ENCODE measurements at places on chromosomes 16 and 17.

DNA sequence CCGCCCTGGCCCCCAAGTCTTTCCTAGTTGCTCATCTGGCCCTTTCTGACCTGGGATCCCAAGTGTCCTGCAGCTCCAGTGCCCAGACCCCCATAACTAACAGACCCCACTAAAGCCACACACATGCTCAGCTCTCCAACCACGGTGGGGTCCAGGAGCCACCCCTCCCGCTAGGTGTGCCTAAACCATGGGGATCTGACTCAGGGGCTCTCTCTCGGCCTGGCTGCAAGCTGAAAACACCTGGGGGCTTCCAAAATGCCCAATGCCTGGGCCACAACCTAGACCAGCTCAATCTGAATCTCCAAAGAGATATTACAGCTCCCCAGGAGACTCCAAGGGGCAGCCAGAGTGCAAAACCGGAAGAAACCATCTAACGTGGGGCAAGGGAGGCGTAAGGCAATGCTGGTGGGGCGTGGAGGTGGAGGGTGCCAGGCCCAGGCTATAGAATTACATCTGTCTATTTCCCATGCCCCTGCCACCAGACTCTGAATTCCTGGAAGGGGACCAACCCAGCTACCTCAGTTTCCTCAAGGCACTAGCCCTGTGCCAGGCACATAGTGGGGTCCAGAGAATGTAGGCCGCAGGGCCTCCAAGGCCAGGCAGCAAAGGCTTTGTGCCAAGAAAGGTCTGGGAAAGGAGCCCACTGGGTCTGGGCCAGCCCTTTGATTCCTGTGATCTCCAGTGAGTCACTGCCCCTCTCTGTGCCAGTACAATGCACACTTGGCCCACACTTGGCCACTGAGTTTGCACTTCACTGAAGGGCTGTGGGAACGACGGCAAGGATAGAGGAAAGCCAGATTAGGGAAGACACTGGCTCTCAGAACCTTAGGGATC, 3.3 kb downstream of the CD2BP2 start:
- DNase-seq, result no peak

- DNase-seq, result no peak
Observed at GRCh38 chr17:56798916-56799315, 34.8 kb downstream of the C17orf67 start.

DNA sequence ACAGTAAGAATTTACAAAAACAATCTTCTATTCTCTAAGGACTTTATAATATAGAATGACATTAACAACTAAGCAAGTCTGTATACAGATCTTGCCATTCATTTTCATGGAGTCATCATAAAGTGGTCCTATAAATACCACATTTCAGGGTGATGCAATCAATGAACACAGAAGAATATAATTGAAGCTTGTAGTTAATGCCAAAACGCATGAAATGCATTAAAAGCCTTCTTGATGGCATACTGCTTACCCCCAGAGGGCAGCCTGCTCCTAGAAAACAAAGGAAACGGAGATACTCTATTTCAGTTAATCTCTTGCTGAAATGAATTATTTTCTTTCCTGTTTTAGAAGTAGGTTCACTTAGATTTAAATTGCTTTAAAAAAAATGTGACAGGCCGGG, 45.2 kb upstream of the STAC2 start:
- no peak for DNase-seq

- no peak for DNase-seq
Observed at GRCh38 chr17:67554634-67555033, 163.1 kb upstream of the NOL11 start.

GRCh38 chr17:49527927-49528651, 33.0 kb downstream of the NGFR start:
- no peak for DNase-seq

DNA sequence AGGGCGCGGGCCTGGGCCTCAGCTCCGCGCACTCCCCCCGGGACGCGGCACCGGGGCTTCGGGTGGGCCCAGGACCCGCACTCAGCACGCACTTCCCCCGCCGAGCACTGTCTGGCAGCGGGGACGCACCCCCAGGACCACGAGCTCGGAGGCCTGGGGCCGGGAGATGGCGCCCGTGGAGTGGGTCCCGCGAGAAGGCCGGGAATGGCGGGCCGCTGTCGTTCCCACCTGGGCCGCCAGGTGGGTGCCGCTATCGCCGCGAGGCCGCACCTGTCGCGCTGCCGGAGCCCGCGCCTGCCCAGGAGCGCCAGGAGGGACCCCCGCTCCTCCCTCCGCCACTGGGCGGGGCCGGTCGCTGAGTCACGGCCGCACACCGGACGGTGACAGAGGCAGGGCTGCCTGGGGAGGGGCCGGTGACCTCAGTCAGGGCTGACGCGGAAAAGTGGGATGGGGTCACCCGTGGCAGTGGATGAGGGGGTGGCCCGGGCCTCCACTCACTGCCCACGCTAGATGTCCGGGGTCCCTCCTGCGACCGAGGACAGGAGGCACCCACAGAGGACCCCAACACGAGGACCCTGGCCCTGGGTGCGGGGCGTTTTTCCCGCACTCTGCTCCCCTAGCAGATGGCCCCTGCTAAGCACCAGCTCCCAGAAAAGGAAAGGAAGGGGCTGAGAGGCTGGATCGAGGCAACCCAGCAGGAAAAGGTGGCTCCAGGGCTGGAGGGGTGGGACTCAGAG, 6.9 kb upstream of the ACTG1 start:
- DNase-seq, result peak; percentile 61

DNA sequence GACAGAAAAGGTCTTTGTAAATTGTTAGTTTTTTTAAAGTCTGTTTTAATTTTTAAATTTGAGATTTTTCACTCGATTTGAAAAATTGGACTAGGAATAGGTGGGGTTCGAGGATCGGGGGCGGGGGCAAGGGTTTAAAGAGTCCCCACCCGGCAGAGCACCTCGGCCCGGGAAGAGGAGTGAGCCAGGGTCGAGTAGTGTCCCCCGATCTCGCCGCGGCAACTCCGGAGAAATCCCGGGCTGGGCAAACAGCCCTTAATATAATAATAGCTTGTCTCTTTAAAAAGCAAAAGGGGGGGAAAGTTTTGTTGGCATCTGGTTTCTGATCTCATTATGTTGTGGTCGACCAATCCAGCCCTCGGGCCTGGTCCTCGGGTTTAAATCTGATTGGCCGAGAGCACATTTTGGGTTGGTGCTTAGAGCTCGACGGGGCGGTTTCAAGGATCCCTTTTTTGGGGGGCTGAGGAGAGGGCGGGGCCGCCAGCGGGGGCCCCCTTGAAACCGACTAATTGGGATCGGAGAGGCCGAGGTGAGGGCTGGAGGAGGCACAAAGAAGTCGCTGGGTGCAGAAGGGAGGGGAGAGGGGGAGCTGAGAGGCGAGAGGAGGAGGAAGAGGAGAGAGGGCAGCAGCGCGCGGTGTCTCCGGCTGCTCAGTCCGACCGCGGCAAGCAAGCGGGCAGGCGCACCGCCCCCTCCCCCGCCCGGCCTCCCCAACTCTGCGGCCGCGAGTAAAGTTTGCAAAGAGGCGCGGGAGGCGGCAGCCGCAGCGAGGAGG, at the start of gene FZD2:
TSS of gene FZD2 (plus strand) at position 653 of the 775 bp plus-strand sequence. CDS start 205 bp downstream, outside the sequence.
- DNase-seq, result no peak

DNA sequence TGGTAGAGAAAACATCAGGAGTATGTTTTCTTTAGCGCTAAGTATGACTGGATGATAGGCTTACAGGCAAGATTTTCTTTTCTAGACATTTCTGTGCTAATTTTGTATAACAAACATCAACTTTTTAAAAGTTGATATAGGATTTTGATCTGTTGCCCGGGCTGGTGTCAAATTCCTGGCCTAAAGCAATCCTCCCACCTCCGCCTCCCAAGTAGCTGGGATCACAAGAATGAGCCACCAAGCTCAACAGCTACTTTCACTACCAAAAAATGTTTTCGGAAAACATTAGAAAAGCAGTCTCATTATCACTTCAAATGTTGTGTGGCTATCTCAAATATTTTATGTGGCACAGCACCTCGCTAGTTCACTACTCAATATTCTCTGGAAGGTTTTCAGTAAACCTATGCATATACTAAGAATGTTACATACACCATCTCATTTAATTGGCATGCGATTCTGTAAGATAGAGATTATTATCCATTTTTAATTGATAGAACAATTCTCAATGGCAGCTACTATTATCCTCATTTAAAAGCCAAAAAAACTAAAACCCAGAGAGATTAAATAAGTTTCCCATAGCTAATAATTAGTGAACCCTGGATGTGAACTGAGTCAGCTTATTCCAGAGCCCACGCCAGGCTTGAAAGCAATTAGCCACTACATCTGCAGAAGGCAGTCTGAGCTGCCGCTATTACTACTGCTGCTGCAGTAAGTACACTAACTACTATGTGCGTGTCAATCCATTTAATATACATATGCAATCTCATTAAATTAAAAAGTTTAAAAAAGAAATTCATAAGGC, 41.7 kb downstream of the CREBBP start:
- no peak for DNase-seq

GRCh38 chr16:58500430-58501241, 693 bp downstream of the NDRG4 start:
- no peak for DNase-seq

- no peak for DNase-seq
Observed at GRCh38 chr17:18139092-18139491, 30.5 kb downstream of the MYO15A start.

GRCh38 chr16:64211331-64211730, 910.5 kb downstream of the CDH11 start:
- no peak for DNase-seq

DNA sequence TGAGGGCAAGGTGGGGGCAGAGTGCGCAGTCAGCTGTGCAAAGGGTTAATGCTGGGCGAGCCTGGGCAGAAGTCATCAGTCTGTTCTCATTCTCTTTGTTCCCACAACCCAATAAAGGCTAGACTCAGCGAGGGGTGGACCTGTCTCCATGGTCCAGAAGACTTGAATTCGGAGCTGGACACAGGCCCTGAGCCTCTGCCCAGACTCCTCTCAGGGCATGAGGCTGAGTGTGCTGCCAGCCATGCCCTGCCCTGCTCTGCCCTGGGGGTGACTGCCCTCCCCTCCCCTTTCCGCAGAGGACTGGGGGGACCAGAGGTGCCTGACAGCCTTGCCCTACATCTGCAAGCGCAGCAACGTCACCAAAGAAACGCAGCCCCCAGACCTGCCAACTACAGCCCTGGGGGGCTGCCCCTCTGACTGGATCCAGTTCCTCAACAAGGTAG, 54.5 kb downstream of the MRC2 start:
- DNase-seq, result no peak

DNA sequence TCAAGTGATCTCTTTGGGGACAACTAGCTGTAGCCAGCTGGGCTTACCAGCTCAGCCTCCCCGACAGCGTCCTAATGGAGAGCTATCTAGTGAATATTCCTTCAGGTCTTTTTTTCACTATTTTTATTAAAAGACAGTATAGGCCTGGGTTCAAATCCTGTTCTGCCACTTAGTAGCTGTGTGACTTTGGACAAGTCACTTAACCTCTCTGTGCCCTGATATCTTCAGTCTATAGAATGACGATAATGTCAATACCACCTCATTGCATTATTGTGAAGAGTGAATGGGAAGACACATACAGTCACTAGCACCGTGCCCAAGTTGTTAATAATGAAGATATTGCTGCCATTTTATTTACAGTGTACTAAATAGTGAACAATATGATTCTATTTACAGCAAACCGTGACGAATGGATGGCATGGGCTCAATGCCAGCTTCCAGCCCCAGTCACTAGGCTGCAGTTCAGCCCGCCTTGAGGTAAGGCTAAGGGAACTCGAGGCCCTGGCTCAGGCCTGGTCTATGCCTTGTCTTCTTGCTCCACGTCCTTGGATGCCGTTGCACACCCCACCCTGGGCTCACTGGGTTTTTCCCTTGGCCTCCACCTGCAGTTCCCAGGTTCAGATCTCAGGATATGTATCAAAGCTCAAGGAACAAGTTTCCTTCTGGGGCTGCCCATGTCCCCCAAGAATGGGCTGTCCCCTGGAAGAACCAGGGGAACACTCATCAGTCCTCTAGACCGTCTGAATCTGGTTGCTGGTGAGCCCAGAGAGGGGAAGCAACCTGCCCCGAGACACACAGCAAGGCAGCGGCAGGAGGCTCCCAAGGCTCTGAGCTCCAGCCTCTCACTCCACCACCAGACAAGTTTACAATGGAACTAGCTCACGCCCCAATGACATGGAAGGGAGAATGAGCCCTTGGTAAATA, 95.4 kb upstream of the TNRC6C start:
- no peak for DNase-seq

DNA sequence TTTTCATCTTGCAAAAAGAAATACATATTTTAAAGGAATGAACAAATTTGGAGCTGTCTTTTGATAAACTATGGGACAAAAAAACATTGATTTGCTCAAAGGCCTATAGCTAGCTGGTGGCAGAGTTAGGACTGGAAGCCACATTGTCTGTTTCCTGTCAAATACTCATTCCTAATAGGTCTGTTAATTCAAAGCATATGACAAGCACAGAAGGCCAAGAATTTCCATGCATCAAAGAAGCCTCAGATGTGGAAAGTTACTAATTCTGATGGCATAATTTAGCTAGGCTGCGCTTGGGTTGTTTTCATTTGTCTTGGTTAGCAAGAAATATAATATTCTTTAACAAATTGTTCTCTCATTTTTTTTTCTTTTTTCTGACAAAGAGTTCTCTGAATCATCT, 98.0 kb downstream of the CDK5R1 start:
- DNase-seq, result no peak

DNA sequence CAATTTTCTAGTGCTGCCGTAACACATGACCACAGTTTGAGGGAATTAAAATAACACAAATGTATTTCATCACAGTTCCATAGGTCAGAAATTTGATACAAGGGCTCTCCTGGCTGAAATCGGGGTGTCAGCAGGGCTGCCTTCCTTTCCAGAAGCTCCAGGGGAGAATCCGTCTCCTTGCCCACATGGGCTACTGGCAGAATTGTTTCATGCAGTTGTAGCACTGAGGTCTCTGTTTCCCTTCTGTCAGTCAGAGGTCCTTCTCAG, 20.5 kb downstream of the EIF4A3 start:
- DNase-seq, result no peak

GRCh38 chr17:82353484-82353883, 5.6 kb upstream of the TEX19 start:
- no peak for DNase-seq

DNA sequence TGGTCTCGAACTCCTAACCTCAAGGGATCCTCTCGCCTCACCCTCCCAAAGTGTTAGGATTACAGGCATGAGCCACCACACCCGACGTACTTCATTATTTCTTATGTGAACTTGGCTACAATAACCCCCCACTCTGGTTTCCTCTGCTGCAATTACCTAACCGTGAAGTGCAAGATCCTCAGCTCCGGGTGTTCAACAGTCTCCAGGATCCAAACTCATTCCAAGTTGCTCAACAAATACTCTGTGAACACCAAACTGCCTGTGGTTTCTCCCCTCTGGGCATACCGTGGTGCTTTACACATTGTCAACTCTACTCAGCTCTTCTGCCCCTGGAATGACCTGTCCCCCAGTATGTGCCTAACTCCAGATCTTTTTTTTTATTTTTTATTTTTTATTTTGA, 6.8 kb upstream of the SULT1A1 start:
- DNase-seq, result no peak

All from stimulated activated CD8-positive, alpha-beta memory T cell treated with anti-CD3 and anti-CD28 coated beads, Interleukin-2, amount 100 ng/mL, for 48 hours (primary cell).